Activated naive CD4-positive, alpha-beta T cell (primary cell): ENCODE measurements at places on chromosomes 7 and 10.

DNA sequence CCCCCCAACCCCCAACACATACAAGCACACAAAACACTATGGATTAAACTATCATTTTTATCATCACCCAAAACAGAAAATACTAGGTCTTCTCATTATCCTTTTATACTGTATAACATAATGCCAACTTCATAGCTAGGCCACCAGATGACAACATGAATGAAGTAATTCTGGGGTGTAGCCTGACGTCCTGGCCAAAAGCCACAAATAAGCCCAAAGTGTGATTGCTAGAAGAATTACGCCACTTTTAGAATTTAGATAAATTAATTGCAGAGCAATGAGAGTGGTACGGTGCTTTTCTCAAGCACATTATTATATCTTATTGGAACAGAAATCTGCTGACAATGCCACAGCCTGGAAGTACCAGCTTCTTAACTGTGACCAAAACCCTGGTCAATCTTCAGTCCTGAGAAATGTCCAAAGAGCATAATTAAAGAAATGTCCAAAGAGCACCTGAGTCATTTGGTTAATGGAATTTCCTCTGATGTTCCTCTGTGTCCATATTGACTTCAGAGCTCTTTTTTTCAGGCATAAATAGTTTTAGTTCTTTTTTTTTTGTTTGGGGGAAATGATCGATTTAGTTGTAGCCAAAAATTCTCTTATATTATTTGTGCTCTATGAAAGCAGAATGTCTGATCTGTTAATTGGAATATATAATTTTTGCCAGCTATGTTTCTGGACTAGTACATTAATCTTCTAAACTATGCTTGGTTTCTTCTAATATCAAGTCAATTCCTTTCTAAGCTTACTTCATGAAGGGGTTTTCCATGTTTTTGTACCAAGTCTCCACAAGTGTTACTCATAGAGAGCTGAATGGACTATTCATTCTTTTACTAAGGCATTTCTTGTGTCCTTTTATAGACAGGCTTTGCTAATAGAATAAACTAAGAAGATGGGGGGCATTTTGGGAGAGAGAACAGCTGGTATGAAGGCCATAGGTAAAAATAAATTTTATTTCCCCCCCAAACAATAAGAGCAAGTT is 233.4 kb upstream of the SLC26A5 start:
- DNase-seq = no peak

DNA sequence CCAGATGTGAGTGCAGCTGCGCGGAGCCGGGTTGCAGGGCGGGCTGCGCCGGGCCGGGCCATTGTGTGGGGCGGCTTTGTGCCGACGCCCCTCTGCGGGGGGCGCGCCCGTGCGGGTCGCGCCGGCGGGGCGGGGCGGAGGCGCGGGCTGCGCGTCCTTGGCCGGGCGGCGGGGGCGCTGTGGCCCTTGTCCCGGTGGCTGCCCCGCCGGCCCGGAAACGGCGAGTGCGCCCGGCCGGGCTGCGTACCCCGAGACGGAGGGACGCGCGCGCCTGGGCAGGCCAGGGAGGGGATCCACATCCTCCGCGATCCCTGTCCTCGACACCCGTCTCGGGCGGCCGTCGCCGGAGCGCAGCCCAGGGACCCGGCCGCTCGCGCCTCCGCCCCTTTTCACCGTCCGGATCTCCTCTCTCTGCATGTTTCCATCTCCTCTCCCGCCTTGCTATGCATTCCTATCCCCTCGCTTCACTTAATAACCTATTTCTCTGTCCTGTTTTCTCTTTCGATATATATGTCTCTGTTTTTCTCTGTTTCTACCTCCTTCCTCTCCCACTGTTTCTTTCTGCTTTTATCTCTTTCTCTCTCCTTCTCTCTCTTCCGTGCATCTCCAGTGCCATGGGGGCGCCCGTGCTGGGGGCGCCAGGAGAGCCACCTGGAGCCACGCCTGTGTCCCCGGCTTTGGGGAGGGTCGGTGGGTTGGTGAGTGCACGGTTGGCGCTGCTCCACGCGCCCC is 765 bp downstream of the PFKFB3 start:
- DNase-seq = peak; percentile 32

DNA sequence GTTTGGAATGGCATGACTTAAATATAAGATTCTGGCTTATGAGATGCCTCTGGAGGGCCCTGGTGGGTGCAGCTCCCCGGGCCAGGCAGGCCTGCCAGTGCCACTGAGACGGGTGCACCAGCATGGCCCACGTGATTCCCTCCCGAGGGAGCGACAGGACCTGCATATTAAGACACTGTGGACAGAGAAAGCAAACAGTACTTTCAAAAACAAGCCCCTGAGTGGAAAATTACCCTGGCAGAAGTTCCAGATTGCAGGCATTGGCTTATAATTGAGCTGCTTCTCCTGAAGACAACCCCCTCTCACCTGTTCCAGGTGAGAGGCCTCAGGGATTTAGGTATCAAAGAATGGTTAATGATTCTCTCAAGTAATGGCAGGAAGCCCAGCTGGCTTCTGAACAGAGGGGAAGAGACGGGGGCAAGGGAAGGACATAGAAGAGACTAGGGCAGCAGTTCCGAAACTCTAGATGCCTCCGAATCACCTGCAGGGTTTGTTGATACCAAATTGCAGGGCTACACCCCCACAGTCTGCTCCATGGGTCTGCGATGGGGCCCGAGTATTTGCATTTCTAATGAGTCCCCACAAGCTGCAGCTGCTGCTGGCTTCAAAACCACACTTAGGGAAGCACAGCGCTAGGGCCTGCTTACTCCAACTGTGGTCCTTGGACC is 66.0 kb upstream of the DOCK1 start:
- no peak for DNase-seq

DNA sequence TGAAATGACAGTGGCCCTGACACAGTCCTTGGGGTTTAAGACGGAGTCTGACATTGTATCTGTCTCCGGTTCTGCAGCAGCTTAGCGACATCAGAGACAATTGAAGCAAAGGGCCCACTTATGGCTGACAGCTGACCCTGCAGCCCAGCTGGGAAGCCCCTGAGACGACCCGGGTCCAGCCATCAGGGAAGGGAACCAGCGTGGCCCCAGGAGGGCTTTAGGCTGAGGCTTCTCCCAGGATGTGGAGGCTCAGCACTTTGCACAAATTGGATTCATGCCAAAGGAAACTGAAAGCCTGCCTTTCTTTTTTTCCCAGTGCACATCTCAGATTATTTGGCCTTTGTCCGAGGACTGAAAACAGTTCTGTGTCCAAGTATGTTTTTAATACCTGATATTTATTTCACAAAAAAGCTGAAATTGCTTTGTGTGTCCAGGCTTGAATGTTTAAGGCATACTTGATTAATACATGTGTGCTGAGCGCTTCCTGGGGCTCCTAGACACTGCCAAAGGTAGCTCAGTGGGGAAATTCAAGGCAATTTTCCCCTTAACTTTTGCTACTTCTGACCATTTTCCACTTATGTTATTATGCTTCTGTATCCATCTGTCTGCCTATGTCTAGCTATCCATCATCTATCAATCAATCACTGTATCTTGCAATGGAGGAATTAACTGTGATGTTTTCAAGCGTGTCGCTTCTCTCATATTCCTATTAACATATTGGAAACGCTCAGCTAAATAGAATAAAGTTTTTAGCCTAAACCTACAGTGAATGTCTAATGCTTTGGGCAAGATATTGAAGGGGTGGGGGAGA is 34.8 kb downstream of the KLF6 start:
- DNase-seq = no peak

- no peak for DNase-seq
Observed at GRCh38 chr10:77782328-77783061, 144.1 kb downstream of the DLG5 start.
